ENCODE measurements at places on chromosomes 16 and 17.

- no peak for DNase-seq
Observed at GRCh38 chr16:85587762-85588556, 25.2 kb upstream of the GSE1 start.

DNA sequence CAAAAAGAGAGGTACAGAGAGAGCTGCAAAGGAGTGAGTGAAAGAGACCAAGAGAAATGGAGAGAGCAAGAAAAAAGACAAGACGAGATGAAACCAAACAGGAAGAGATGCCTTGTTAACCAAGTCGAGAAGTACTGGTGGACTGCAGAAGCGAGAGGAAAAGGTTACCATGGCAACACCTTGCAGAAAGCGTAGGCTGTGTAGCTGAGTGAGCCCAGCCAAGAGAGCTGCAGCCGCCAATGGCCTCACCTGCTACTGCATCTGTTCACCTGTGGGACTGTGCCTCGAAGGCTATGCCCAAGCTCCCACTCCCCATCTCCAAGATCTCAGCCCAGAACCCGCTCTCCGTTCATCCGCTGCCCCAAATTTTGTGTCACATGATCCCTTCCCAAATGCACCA, 161.3 kb downstream of the SLC39A11 start:
- no peak for DNase-seq

GRCh38 chr16:259226-259625, 16.5 kb downstream of the RGS11 start:
- DNase-seq = no peak

DNA sequence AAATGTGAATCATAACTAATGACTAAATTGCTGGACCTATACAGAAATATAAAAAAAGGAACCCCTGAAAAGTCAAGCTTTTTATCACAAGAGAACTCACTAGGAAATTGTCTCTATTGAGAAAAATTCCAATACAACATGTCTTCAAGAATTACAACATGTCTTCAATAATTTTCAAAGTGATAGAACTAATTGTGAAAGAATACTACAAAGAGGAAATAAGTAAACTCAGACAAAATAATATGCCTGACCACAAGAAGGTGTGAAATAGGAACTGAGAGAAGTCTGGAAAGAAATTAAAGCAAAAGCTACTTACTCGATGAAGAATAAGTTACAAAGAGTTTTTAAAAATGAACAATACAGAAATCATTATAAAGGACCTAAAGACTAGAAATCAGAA, 29.9 kb upstream of the OR1G1 start:
- no peak for DNase-seq

DNA sequence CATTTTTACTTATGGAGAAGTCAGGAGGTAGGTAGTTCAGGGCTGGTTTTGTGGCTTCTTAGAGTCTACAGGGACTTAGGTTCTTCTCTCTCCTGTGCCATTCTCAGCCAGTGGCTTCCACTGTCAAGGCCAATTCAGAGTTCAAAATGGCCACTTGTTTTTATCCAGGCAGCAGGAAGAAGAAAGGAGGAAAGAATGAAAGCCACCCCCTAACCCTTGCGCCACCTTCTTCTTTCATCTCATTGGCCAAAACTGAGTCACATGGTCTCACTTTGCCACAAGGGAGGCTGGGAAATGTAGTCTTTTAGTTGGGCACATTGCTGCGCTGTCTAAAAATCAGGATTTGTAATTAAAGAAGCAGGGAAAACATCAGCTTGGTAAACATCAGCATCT, 60.8 kb upstream of the MED9 start:
- peak; percentile 88 for DNase-seq

DNA sequence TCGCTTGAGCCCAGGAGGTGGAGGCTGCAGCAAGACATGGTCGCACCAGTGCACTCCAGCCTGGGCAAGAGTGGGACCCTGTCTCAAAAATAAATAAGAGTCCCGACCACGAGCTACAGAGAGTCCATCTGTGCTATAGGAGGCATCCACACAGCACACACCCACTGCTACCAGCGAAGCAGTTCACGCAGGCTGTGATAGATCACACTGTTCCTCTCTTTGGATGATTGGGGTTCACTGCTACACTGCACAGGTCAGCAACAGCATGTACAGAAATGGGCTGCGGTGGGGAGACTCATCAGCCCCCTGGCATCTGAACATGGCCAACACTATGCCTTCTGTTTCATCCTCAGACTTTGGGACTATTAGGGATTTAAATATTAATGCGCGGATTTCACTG, 33.8 kb downstream of the PMM2 start:
- DNase-seq = no peak

GRCh38 chr17:46922487-46922803, 515 bp upstream of the GOSR2 start:
- no peak for DNase-seq

All from cardiac fibroblast (primary cell).